Activated gamma-delta T cell treated with anti-CD3 and anti-CD28 coated beads, Interleukin-2, amount 50 U/mL, for 16 hours (primary cell): ENCODE measurements at places on chromosomes 6 and 20.

DNA sequence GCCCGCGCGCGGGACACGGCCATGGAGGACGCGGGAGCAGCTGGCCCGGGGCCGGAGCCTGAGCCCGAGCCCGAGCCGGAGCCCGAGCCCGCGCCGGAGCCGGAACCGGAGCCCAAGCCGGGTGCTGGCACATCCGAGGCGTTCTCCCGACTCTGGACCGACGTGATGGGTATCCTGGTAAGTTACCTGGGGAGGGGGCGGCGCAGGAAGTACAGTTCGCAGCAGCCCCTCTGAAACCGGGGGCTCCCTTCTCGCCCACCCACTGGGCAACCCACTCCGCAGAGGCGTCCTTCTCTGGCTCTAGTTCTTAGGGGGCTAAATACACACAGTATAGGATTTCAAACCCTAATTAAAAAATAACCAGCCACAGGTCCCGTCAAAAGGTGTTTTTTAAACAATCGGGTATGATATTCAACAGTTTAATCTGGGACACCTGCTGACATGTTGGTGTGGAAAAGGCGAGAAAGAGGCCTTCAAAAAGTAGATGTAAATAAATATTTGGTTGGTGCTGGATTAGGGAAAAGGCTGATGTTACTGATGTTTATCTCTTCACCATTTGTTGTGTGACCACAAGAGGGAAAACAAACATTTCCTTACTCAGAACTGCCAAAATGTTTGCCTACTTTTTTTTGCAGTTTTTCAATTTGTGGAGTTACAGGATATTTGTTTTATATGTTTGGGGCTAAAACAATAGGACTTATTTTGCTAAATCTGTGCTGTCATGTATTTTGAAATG lies 577 bp downstream of the SASH1 start:
- DNase-seq, result no peak

DNA sequence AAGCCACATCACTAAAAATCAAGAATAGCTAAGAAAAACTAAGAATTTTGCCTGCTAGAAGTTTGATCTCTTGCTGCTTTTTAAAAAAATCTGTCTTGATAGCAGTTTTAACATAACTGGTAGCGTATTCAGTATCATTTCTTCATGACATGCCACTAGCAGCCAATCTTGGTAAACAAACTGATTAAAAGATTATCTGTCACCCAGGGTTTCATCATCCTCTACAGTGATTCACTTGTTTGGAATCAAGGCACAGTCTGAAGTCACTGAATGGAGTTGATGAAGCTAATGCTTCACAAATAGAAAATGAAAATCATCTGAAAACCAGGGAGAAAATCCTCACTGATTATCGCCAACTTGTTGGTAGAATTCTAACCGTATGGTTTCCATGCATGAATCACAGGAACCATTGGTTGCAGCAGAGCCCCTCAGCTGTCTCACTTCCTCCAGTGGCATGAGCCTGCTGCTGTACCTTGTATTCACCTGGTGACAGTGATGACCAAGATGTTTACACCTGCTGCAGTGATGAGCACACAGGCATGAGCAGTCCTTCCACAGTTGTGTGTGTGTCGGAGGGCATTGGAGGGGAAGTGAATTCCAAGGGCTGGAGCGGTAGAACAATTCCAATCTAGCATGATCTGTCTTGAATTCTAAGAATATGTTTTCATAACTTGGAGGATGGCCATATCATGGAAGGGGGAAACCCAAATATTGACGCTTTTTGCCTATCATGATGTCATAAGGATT lies 275.0 kb downstream of the KHDC1L start:
- no peak for DNase-seq

GRCh38 chr6:7140631-7141378 lies 33.0 kb downstream of the RREB1 start:
- peak; percentile 66 for DNase-seq

DNA sequence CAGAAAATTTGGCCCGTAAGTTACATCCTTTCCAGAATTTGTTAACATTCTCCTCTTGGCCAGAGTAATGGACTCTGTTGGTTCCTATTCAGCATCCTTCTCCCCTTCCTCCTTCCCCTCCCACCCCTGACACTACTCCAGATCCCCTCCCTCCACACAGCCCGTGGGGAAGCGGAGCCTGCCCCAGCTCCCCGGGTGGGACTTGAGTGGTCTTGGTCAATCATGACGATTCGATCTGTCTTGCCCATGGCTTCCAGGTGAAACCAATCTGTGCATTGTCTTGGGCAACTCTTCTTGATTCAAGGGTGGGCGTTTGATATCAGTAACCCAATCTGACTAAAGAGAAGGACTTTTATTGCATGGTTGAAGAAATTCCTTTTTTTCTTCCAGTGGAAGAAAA lies 143.9 kb downstream of the ANKRD60 start:
- DNase-seq, result no peak

GRCh38 chr20:47263080-47263464 lies 93.4 kb downstream of the ZMYND8 start:
- no peak for DNase-seq

- no peak for DNase-seq
Measured at GRCh38 chr6:148760568-148761526, 14.0 kb downstream of the UST start.

DNA sequence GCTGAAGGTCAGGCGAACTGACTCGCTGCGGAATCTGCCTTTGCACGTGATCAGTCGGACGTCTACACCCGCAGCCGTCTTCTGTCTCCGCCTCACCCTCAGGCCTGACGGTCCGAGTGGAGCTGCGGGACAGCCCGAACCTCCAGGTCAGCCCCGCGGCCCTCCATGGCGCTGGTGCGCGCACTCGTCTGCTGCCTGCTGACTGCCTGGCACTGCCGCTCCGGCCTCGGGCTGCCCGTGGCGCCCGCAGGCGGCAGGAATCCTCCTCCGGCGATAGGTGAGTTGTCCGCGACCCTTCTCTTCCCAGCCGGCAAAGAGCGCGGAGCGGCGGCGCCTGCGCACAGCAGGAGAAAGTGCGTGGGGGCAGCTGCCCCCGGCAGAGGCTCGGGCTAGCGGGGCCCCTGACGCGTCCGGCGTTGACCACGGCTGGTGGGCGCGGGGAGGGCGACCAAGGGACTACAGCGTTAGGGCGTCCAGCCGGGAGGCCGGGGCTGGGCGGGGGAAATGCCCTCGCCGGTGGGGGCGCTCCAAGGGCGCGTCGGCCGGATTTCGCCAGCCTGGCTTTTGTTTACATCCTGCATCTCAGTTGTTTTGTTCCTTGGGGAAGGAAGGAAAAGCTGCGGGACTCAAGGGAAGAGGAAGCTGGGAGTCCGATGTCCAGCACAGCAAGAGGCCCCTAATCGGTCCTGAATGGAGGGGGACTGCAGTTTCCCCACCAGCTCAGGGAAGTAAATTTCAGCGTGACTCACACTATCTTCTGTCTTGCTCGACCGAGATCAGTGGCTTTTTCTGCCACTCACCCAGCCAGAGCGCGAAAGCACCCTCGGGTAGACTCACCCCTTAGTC lies at the start of gene SMPDL3A:
Gene SMPDL3A, plus strand, starts transcription at position 77 of the 846 bp plus-strand sequence. Its CDS starts 89 bp downstream, at position 166.
- no peak for DNase-seq

GRCh38 chr6:12114055-12114503 lies 102.0 kb downstream of the HIVEP1 start:
- DNase-seq, result no peak

- no peak for DNase-seq
Measured at GRCh38 chr6:25831532-25832306, at the start of gene SLC17A1. Gene SLC17A1, minus strand, starts transcription at chr6:25832052. Its CDS starts 1,495 bp downstream, at chr6:25830557.

- DNase-seq, result no peak
Measured at GRCh38 chr6:71153755-71154325, 134.8 kb upstream of the OGFRL1 start.

- no peak for DNase-seq
Measured at GRCh38 chr6:143767433-143767832, 75.7 kb upstream of the LTV1 start.

DNA sequence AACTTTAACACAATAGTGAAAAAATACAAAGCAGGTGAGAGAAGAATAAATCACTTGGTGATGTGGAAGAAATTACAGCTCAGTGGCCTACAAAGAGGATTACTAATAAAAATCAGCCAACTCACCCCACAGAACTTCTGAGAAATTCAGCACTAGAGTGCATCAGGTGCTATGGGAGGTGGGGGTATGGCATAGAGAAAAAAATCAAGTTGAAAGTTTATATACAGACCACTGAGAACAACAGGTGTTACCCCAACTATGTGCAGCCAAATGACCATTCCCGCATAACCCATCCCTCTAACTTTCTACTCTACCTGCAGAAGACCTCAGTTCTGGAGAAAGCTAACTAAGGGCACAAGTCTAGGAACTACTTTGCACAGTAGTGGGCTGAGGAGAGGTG lies 47.0 kb downstream of the PIGU start:
- DNase-seq, result no peak

- DNase-seq, result no peak
Measured at GRCh38 chr20:35592339-35592974, 23.2 kb upstream of the SPAG4 start.

DNA sequence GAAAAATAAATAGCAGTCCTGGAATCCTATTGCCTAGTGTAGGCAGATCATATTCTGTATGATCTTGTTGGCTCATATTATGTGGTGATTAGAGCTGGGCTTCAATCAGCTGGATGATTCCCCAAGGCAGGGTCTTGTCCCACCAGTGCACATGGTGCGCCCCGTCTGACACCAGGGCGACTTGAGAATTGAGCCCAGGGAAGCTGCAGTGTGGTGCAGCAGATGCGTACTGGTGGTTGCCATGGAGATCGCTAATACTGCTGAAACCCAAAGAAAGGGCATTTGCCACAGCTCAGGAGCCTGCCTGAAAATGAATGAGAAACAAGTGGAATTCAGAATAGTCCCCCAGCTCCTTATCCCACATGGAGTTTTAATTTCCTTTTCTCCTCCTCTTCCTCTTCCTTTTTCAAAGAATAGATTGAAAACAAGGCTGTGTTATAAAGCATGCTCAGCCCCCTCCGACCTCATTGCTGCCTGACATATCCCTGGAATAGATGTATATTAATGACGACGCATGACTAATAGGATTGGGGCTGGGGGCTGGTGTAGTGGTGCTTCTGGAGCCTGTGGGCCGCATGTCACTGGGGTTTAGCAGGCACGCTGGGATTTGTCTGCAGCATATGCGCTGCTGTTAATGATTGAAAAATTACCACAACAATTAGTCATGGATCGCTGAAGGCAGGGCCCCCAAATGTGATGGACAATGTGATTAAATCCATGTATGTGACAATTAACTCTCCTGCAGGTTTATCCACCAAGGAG lies 210.5 kb downstream of the FARS2 start:
- DNase-seq, result no peak

DNA sequence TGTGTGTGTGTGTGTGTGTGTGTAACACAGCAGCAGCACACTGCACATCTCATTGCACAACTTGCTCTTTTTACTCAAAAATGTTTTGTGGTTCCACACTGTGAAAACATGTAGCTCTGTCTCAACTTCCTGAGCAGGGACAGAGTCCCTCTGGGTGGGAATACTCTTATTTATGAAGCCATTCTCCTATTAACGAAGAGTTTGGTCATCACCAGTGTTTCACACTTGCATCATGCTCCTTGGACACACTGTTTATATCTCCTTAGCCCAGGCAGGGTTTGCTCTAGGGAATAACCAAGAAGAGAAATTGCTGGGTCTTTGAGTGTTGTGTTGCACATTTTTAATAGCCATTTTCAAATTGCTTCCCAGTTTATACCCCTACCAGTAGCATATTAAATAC lies 53.6 kb downstream of the ZNF831 start:
- DNase-seq, result no peak
